ENCODE measurements at places on chromosomes 12 and 14. TPM values are rescaled to one million over a fixed set of nuclear protein-coding genes. Genes with fewer than 3 reads are reported as not detected.
A peak's percentile ranks its signal among the peaks of the same experiment; 100 is the strongest.

DNA sequence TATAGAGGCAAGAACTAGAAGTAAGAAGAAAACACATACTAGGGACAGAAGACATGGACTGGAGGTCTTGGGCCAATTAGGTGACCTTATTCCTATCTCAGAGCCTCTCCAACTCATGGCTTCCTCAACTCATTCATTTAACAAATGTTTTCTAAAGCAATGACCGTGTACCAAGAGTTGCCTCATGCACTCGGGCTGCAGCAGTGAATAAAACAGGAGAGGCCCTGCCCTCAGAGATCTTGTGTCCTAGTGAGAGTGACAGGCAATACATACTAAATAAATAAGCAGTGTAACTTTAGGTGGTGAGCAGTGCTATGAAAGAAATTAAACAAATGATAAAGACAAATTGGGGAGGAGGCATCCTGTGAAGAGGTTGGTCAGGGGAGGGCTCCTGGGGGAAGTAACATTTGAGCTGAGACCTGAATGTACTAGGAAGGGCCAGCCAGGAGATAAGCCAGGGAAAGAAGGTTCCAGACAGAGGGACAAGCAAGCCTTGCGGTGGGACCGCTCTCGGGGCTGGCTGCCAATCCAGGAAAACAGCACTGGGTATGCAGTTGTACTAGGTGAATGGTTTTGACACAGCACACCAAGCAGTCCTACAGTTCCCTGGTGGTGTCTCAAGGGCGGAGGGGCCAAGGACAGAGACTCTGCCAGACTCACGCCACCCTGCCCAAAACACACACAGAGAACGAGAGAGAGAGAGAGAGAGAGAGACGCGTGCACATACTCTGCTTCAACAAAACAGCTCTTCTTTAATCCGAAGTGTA lies 1.3 kb downstream of the NINJ2 start:
- DNase-seq, result no peak

- peak; percentile 50 for DNase-seq
Measured at GRCh38 chr12:119594772-119595445, 1.3 kb downstream of the TMEM233 start.

DNA sequence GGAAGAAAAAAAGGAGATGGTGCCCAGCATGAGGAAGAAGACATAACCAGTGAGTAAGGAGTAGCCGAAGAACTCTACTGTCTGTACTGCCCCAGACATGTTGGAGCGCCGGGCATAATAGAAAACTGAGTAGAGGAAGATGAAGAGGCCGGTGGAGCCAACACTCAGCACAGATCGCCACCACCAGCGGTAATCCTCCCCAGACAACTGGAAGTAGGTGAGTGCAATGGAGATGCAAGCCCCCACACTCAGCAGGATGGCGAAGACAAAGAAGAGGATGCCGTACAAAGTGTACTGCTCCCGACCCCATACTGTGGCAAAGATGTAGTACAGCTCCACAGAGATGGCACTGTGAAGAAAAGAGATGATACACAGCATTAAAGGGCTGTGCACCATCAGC lies 844 bp upstream of the IPO4 start:
- DNase-seq, result no peak

DNA sequence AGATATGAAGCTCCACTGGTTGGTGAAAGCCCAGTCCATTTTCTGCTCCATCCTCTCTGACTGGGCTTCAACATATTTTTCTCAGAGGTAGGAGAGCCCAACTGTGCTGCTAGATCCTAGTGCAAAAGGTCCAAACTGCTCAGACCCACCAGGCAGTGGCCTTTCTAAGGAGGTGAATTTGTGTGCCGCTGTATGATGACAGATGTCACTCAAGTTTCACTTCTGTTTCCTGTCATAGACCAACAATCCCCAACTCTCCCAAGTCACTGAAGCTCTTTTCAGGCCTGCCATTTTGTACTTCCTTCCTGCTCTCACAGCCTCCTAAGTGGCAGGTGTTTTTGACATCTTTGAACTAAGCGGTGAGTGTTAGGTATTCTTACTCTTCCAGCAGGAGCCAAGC lies 16.4 kb upstream of the RNASE4 start:
- DNase-seq, result no peak

- DNase-seq, result peak; percentile 10
Measured at GRCh38 chr14:23727566-23728335, 91.6 kb downstream of the DHRS2 start.

DNA sequence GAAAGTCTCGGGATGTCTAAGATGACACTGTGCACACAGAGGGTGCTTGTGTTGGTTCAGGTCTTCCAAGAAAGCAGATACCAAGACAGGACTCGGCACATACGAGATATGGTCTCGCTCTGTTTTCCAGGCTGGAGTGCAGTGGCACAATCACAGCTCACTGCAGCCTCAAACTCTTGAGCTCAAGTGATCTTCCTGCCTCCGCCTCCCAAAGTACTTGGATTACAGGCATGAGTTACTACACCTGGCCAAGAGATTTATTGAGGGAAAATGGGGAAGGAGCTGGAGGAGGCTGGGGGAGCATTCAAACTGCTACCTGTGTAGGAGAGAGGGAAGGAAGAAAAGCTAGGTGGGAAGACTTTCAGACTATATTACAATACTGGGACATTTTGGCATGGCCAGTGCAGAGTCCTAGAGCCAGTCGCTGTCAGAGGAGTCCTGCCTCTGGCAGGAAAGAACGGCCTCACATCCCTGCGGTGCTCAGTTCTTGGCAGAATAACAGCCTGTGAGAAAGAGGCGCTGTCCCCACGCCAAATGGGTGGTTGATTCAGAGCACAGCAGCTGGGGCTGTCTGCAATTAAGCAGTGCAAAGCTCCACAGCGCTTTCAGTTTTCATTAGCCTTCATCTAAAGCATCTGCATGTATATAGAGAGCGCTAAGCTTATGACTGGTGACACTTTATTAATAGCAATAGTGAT lies 18.3 kb downstream of the SLC17A8 start:
- peak; percentile 36 for DNase-seq

GRCh38 chr14:75191100-75191499 lies 14.7 kb upstream of the TMED10 start:
- DNase-seq, result peak; percentile 82

DNA sequence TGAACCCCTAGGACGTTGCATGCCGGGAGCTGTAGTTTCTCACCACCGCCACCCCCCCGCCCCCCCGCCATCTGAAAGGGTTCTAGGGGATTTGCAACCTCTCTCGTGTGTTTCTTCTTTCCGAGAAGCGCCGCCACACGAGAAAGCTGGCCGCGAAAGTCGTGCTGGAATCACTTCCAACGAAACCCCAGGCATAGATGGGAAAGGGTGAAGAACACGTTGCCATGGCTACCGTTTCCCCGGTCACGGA lies 501 bp upstream of the HSP90B1 start:
- no peak for DNase-seq

GRCh38 chr14:91149462-91149861 lies 35.6 kb downstream of the DGLUCY start:
- peak; percentile 61 for DNase-seq

- DNase-seq, result no peak
Measured at GRCh38 chr12:54937376-54937775, 47.2 kb downstream of the TESPA1 start.

- no peak for DNase-seq
Measured at GRCh38 chr14:49992901-49993339, 100.0 kb downstream of the ARF6 start.

DNA sequence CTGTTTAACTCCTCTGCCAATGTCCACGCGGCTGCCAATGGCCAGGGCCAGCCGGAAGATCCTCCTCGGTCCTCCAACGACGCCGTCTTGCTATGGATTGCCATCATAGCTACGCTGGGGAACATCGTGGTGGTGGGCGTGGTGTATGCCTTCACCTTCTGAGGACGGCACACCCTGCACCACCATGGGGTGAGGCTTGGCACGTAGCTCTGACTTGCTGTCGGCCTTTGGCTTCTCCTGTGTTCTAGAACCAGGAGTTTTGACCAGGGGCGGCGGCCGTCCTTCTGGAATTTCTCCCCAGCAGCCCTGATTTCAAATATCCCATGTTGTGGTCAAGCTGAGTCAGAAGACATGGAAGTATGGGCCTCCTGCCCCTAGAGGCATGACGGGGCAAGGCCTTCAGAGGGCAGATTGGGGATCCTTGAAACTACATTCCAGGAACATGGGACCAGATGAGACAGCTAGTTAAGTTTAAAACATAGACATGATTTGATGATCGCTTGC lies 47.5 kb downstream of the C14orf132 start:
- no peak for DNase-seq

DNA sequence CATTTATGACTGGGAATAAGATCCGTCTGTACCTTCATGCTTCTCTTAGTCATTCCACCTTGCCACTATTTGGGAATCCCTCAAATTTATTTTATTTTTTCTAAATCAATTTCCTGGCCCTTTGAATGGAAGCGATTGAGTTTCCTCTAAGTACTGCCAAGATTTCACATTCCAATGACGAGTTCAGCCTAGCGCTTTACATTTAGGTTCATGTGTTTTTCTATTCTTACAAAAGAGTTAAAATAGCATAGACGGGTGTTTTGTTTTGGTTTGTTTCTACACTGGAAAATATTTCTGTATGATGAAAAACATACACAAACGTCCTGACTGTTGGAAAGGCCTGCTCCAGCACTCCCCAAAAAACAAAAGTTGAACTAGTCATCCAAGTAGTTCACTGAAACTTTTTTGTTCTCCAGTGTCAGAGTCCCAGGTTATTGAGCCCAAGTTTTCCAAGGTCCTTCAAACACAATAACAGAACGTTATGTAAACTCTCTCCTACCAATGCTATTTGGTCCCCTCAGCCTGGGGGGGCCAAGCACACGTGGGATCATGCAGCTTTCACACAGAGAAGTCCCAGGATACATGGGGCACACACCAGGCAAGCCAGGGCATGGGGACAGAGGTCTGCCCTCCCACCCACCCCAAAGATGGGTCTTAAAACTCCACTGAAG lies 74.8 kb upstream of the FOXN3 start:
- no peak for DNase-seq

- no peak for DNase-seq
Measured at GRCh38 chr12:114918535-114919233, 234.7 kb upstream of the TBX3 start.

- no peak for DNase-seq
Measured at GRCh38 chr12:19546611-19547162, 107.4 kb downstream of the AEBP2 start.

DNA sequence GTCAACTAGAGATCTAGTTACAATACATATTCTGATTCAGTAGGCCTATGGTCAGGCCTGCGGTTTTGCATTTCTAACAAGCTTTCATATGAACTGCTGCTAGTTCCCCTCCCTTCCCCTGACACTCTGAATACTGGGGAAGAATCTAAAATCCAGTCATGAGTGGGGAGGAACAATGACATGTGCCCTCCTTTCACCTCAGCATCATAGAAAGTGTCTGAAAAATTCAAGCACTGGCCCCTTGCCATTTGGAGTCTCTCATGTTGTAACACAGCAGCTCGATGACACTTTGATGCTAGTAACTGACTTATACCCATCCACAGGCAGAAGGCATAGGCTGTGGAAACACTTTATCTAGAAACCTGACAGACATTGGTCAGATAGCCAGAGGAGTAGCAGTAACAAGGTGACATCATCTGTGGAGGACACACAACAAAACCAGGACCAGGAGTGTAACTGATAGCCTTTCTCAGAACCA lies 161.9 kb upstream of the RASSF8 start:
- no peak for DNase-seq

GRCh38 chr12:9906873-9907272 lies 25.3 kb downstream of the CLEC2A start:
- no peak for DNase-seq

Gene IL26
- not detected for total RNA-seq

Gene PMCH
- not detected for total RNA-seq

Gene DDHD1
- 17.6 TPM for total RNA-seq

Gene GLT8D2
- 27.7 TPM for total RNA-seq

Gene FAM181A
- total RNA-seq, result 0.40 TPM

Gene ALG10
- 9.5 TPM for total RNA-seq

Gene FOXG1
- total RNA-seq, result 0.13 TPM

Gene VCPKMT
- total RNA-seq, result 10.2 TPM

Gene MGST1
- 454 TPM for total RNA-seq

Gene NR1H4
- not detected for total RNA-seq

Gene TTC7B
- 20.0 TPM for total RNA-seq

Gene LUM
- total RNA-seq, result 67.0 TPM

Gene C3AR1
- total RNA-seq, result 4.4 TPM

Measured in thyroid gland (tissue), 4 donors.